ENCODE measurements at places on chromosomes 11 and 22.

DNA sequence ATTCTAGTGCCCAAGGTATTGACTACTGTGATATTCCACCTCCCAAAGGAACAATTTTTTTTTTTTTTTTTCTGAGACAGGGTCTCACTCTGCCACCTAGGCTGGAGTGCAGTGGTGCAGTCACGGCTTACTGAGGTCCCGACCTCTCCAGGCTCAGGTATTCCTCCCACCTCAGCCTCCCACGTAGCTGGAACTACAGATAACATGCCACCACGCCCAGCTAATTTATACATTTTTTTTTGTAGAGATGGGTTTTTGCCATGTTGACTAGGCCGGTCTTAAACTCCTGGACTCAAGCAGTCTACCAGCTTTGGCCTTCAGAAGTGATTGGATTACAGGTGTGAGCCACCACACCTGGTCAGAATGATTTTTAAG lies 33.4 kb downstream of the MAML2 start:
- DNase-seq: no peak

GRCh38 chr11:70032943-70033710 lies 45.0 kb upstream of the ANO1 start:
- no peak for DNase-seq

- DNase-seq: no peak
Measured at GRCh38 chr11:44808053-44808753, 81.4 kb downstream of the TSPAN18 start.

- no peak for DNase-seq
Measured at GRCh38 chr11:128351168-128351567, 236.2 kb downstream of the ETS1 start.

DNA sequence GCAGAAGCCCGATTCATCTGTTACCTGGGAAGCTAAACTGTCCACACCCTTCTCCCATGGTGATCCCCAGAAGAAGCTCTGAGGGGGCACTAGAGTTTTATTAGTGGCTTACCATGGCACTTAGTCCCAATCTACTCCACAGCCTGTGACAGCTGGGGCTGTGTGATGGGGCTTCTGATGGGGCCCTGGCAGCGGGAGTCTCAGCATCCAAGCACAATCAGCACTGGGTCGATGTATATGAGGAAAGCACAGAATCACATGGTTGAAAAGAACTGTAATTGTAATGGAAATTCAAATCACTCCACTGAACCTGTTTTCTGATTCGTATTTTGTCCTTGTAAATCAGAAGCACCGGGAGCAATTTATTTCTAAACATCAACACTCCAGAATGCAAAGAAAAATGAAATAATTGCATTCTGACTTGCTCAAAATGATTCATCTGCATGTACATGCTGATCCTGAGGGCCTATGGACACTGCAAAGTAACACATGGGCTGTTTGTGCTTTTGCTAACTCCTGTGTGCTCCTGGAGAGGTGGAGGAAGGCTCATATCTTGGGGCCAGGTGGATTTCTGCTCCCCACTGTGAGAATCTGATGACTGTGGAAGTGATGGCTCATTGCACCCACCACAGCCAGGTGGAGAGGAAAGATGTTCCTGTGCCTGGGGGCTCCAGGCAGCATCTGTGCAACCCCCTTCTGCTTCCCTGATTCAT lies 203.0 kb downstream of the KIRREL3 start:
- DNase-seq: no peak

GRCh38 chr11:102317099-102317767 lies at the start of gene BIRC3:
Gene BIRC3, plus strand, starts transcription at chr11:102317484. Its CDS starts 7,026 bp downstream, at chr11:102324510.
- DNase-seq: peak; percentile 66

DNA sequence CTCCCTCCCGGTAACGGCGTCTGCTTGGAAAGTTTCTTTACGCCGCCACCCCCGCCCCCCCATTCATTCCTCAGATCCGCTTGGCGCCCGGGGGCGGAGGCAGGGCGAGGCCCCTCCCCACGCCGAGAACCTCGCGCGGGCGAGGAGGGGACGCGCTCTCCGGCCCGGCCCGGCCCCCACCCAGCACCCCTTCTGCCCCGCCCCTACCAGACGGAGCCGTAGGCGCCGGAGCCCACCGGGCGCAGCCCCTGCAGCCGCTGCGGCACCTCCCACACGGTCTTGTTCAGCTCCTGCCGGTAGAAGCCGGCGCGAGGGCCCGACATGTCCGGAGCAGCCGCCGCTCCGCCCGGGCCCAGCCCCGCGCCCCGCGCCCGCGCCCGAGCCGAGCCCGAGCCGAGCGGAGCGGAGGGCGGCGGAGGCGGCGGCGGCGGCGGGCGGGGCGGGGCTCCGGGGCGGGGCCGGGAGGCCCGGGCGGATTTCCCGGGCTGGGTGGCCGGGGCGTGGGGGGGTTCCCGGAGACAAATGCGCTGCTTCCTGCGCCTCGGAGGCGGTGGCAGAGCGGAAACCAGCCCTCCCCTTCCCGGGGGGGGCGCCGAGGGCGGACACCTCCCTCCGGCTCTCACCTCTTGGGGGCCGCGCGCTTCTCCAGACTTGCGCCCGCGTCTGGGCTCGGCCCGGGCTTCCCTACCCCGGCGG lies at the start of gene MAPK11:
TSS of gene MAPK11 (minus strand) at position 411 of the 696 bp plus-strand sequence. CDS start at position 323, 88 bp downstream.
- DNase-seq: no peak

DNA sequence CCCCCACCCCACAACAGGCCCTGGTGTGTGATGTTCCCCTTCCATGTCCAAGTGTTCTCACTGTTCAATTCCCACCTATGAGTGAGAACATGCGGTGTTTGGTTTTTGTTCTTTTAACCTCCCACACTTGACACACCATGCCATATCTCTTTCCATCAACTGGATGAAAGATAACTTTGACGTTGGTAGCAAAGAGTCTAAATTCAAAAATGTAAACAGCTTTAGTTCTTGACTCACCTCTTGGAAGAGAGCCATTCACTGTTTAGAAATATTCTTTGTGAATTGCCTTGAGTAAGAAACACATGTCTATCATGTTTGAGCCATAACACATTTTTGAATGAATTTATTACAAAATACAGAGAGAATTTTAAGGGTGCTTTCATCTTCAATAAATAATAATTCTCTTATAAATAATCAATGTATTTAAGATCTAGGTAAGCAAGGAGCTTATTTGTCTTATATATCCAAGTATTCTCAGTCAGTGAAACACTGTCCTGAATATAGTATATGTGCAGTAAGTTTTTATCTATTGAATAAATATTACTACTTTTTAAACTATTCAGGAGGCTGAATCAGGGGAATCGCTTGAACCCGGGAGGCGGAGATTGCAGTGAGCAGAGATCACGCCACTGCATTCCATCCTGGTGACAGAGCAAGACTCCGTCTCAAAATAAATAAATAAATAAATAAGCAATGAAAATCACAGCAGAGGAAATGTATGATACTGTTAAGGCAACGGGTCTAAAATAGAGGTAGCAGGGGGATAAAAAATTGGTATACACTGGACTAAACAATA lies 6.7 kb downstream of the CARD18 start:
- DNase-seq: no peak

DNA sequence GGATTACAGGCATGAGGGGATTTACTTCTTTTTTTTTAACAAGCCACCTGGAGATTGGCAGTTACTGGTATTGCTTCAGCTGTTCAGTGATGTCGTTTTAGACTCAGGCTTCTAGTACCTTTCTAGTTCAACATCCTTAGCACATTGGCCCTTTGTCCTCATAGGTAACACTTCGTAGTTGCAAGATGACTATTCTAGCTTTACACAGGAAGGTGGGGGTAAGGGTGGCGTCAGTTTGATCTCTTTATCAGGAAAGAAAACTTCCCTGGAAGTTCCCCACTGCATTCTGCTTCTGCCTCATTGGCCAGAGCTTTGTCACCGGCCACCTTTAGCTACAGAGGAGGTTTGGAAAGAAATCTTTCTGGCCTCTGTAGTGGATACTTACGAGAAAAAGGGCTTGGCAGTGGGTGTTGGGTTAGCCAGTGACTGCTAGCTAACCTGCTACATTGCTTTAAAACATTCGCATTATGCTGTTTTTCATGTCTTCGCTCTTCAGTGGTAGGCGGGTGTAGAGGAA lies 40.7 kb downstream of the SFI1 start:
- no peak for DNase-seq

DNA sequence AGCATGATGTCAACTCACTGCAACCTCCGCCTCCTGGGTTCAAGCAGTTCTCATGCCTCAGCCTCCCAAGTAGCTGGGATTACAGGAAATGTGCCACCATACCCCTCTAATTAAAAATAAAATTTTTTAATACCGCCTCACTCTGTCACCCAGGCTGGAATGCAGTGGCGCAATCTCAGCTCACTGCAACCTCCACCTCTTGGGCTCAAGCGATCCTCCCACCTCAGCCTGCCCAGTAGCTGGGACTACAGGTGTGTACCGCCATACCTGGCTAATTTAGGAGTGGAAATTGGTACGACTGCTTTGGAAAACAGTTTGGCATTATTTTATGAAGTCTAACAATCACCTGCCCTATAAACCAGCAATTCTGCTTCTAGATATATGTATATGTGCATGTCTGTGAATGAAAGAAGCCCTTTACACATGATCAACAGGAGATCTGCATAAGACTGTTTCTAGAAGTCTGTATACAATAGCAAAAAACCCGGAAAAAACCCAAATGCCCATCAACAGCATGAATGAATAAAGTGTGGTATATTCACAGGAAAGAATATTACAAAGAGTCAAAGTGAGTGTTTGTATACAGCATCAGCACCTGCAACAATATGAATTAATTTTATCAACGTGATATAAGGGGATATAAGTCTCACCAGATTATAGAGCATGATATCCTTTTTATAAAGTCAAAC lies 16.0 kb downstream of the SLC35F2 start:
- no peak for DNase-seq
